ENCODE measurements at places on chromosomes 5 and 9.
A peak's percentile ranks its signal among the peaks of the same experiment; 100 is the strongest.

- H3K4me1 ChIP-seq = no peaks in the 10 kb centered on the region
- H3K27me3 ChIP-seq = peaks cover 1% of the 10 kb centered on the region
- DNase-seq = no peak
Observed at GRCh38 chr5:129631961-129632360, 115.9 kb upstream of the MINAR2 start.

DNA sequence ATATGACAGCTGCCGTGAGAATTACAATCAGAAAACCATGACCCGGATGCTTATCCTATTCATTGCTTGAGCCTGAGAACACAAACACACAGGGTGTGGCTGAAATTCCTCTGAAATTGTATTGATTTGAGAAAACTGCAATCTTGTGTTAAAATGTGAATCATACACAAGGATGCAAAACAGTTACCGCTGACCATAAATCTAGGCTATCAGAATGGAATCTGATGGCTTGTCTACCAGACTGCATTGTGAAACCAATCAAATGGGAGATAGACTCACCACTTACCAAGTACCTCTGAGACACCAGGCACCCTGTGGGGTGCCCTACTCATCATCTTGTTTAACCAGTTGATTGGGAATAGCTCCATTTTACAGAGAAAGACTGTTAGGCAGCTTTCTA is 188.7 kb upstream of the MSX2 start:
- peak overlapping the region; percentile 84 for H3K27ac ChIP-seq
- no peaks in the 10 kb centered on the region for H3K27me3 ChIP-seq
- peaks cover 45% of the 10 kb centered on the region for H3K4me1 ChIP-seq
- H3K4me3 ChIP-seq = no peak overlapping the region
- H3K36me3 ChIP-seq = no peaks in the 10 kb centered on the region
- DNase-seq = no peak

DNA sequence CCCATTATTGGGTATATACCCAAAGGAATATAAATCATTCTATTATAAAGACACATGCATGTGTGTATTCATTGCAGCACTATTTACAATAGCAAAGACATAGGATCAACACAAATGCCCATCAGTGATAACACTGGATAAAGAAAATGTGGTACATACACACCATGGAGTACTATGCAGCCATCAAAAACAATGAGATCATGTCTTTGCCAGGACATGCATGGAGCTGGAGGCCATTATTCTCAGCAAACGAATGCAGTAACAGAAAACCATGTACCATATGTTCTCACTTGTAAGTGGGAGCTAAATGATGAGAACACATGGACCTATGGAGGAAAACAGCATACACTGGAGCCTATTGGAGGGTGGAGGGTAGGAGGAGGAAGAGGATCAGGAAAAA is 402.4 kb downstream of the CSNK1G3 start:
- peaks cover 12% of the 10 kb centered on the region for H3K4me1 ChIP-seq
- no peaks in the 10 kb centered on the region for H3K27me3 ChIP-seq
- H3K27ac ChIP-seq = no peak overlapping the region
- no peak for DNase-seq
- H3K4me3 ChIP-seq = no peak overlapping the region

DNA sequence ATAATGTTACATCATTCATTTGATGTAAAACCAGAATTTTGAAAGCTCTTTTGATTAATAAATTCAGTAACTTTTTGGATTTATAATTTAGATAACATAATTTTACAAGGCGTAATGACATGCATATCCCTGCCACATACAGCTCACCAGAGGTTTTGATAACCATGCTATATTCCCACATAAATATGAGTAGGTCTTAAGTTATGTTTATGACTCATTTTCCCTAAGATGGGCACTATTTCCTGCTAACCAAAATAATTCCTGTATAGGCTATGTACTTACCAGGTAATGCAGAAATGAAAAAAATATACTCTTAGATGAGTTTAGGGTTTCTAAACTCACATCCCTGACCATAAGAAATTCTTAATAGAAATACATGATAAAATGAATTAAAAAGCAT is 93.9 kb upstream of the EDIL3 start:
- no peak overlapping the region for H3K4me3 ChIP-seq
- no peaks in the 10 kb centered on the region for H3K36me3 ChIP-seq
- no peak overlapping the region for H3K27ac ChIP-seq
- H3K27me3 ChIP-seq = peaks cover 3% of the 10 kb centered on the region

GRCh38 chr5:160742446-160742845 is 109.6 kb downstream of the ATP10B start:
- no peaks in the 10 kb centered on the region for H3K36me3 ChIP-seq
- H3K27ac ChIP-seq = no peak overlapping the region
- no peaks in the 10 kb centered on the region for H3K4me1 ChIP-seq
- peaks cover 7% of the 10 kb centered on the region for H3K27me3 ChIP-seq
- H3K4me3 ChIP-seq = no peak overlapping the region

GRCh38 chr9:137435381-137435891 is 5.7 kb downstream of the ENTPD8 start:
- no peaks in the 10 kb centered on the region for H3K27me3 ChIP-seq
- peak; percentile 52 for DNase-seq
- peaks cover 10% of the 10 kb centered on the region for H3K4me1 ChIP-seq
- H3K36me3 ChIP-seq = no peaks in the 10 kb centered on the region
- no peak overlapping the region for H3K4me3 ChIP-seq
- H3K27ac ChIP-seq = no peak overlapping the region

GRCh38 chr9:101037430-101037829 is 8.9 kb downstream of the PLPPR1 start:
- no peaks in the 10 kb centered on the region for H3K4me1 ChIP-seq
- DNase-seq = no peak
- no peak overlapping the region for H3K27ac ChIP-seq
- H3K27me3 ChIP-seq = no peaks in the 10 kb centered on the region

- no peaks in the 10 kb centered on the region for H3K27me3 ChIP-seq
- H3K36me3 ChIP-seq = no peaks in the 10 kb centered on the region
- DNase-seq = no peak
- no peak overlapping the region for H3K27ac ChIP-seq
Observed at GRCh38 chr9:137685035-137685740, 66.4 kb downstream of the EHMT1 start.

- DNase-seq = no peak
- no peak overlapping the region for H3K4me3 ChIP-seq
- no peaks in the 10 kb centered on the region for H3K27me3 ChIP-seq
- H3K4me1 ChIP-seq = no peaks in the 10 kb centered on the region
Observed at GRCh38 chr5:101687349-101687985, 608.6 kb downstream of the SLCO4C1 start.

- DNase-seq = no peak
- peaks cover 9% of the 10 kb centered on the region for H3K27me3 ChIP-seq
- no peak overlapping the region for H3K27ac ChIP-seq
- no peaks in the 10 kb centered on the region for H3K4me1 ChIP-seq
Observed at GRCh38 chr9:10804486-10804885, 191.7 kb upstream of the PTPRD start.

GRCh38 chr5:38548064-38548759 is 8.2 kb downstream of the LIFR start:
- no peaks in the 10 kb centered on the region for H3K36me3 ChIP-seq
- peaks cover 11% of the 10 kb centered on the region for H3K4me1 ChIP-seq
- no peak overlapping the region for H3K4me3 ChIP-seq
- H3K27me3 ChIP-seq = no peaks in the 10 kb centered on the region

- H3K4me3 ChIP-seq = no peak overlapping the region
- H3K27ac ChIP-seq = no peak overlapping the region
- H3K4me1 ChIP-seq = peaks cover 9% of the 10 kb centered on the region
- H3K36me3 ChIP-seq = no peaks in the 10 kb centered on the region
- H3K27me3 ChIP-seq = no peaks in the 10 kb centered on the region
Observed at GRCh38 chr5:56717253-56717987, 97.9 kb upstream of the MAP3K1 start.

GRCh38 chr5:73531356-73531755 is 33.1 kb downstream of the BTF3 start:
- H3K4me1 ChIP-seq = no peaks in the 10 kb centered on the region
- H3K4me3 ChIP-seq = no peak overlapping the region
- no peak for DNase-seq

GRCh38 chr9:94882966-94883641 is 156.6 kb downstream of the AOPEP start:
- H3K4me3 ChIP-seq = no peak overlapping the region
- H3K36me3 ChIP-seq = no peaks in the 10 kb centered on the region
- no peak overlapping the region for H3K27ac ChIP-seq
- no peak for DNase-seq
- peaks cover 24% of the 10 kb centered on the region for H3K4me1 ChIP-seq

DNA sequence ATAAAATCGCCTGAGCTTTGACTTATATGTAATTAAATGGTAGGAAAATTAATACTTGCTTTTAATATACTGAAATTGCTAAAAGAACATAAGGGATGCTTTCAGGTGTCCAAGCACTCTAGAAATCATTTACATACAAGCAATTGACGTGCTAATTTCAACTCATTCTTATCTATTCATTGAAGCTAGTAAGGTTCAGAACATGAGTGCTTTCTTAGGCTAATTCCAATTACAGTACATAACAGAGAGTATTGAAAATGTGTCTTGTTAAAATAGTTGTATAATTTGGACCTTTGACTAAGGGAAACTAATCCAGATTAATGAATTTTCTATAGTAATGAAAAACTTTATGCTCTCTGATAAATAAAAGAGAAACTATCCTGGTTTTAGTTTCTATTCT is 1016.4 kb upstream of the TYRP1 start:
- no peaks in the 10 kb centered on the region for H3K4me1 ChIP-seq
- no peaks in the 10 kb centered on the region for H3K27me3 ChIP-seq
- H3K4me3 ChIP-seq = no peak overlapping the region
- no peak for DNase-seq
- no peaks in the 10 kb centered on the region for H3K36me3 ChIP-seq
- H3K27ac ChIP-seq = no peak overlapping the region

GRCh38 chr5:179153341-179153901 is 93.2 kb downstream of the ZNF354C start:
- no peaks in the 10 kb centered on the region for H3K4me1 ChIP-seq
- no peaks in the 10 kb centered on the region for H3K27me3 ChIP-seq
- no peak overlapping the region for H3K27ac ChIP-seq
- H3K36me3 ChIP-seq = no peaks in the 10 kb centered on the region

GRCh38 chr5:7548596-7548995 is 152.7 kb downstream of the ADCY2 start:
- H3K36me3 ChIP-seq = no peaks in the 10 kb centered on the region
- H3K4me3 ChIP-seq = no peak overlapping the region
- H3K4me1 ChIP-seq = no peaks in the 10 kb centered on the region
- H3K27ac ChIP-seq = no peak overlapping the region
- no peak for DNase-seq

- H3K27ac ChIP-seq = no peak overlapping the region
- H3K36me3 ChIP-seq = no peaks in the 10 kb centered on the region
- H3K4me1 ChIP-seq = no peaks in the 10 kb centered on the region
- H3K27me3 ChIP-seq = peaks cover 22% of the 10 kb centered on the region
- H3K4me3 ChIP-seq = no peak overlapping the region
Observed at GRCh38 chr9:19807182-19807892, 18.5 kb upstream of the SLC24A2 start.

DNA sequence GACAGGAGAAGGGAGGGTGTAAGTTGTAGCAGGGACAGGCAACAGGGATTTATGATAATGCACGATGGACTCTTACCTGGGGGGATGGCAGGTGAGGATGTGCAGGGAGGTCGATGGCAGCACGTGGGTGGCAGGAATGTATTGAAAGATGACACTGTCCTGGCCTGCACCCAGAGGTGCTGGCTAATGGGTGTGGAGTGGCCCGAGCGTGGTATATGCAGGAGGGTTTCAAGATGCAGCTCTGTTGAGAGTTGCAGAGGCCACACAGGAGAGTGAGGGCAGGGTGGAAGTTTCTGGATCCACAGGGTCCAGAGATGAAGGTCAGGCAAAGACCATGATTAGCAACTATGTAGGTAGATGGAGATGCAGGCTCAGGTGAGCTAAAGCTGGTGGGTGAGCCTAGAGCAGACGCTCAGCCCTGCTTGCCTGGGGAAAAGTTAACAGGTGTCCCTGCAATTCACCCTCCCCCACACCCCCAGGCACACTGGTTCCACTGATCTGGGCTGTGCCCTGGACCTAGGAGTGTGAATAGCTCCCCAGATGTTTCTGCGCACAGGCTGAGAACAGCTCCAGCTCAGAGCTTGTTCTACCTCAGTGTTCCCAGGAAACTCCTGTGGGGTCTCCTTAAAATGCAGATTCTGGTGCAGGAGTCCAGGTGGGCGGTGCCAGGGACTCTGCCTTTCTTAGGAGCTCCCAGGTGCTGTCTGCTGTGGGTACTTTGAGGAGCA is 21.5 kb upstream of the S1PR3 start:
- no peak overlapping the region for H3K4me3 ChIP-seq
- H3K27me3 ChIP-seq = no peaks in the 10 kb centered on the region
- H3K36me3 ChIP-seq = no peaks in the 10 kb centered on the region
- no peak for DNase-seq

DNA sequence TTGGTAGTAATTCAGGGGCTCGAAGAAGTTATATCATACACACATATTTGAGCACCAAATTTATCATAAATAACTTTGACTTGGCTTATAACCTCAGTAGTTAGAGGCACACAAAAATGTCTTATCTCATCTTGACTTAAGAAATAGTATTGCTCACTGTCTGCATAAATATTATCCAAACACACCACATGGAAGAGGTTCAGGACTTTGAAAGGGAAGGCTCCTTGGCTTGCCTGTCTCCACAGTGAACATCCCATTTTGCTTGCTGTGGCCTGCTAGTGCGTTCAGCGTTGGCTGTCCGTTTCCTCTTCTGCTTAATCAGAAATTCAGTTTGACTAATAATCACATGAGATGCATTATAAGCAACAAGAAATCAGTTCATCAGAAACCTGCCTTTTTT is 13.9 kb downstream of the GRXCR2 start:
- H3K4me1 ChIP-seq = peaks cover 10% of the 10 kb centered on the region
- DNase-seq = no peak
- H3K36me3 ChIP-seq = no peaks in the 10 kb centered on the region
- no peak overlapping the region for H3K4me3 ChIP-seq
- no peaks in the 10 kb centered on the region for H3K27me3 ChIP-seq

DNA sequence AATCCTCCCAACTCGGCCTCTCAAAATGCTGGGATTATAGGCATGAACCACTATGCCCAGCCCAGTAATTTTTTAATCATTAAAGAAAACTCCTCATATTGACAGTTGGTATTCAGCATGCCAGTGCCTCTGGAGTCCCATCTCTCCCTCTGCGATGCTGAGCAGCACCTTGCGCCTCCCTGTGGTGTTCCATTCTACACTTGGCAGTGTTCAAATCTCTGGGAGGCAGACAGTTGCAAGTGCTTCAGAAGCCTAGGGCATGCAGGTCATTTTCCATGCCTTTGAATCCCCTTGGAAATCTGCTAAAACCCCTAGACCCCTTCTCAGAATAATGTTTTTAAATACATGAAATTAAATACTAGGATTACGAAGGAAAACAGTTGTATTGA is 41.3 kb downstream of the GARNL3 start:
- H3K36me3 ChIP-seq = no peaks in the 10 kb centered on the region
- peaks cover 10% of the 10 kb centered on the region for H3K4me1 ChIP-seq
- no peak overlapping the region for H3K4me3 ChIP-seq
- H3K27me3 ChIP-seq = no peaks in the 10 kb centered on the region
